ENCODE measurements at places on chromosomes 1 and 21.

GRCh38 chr1:245707941-245708340, 553.2 kb downstream of the KIF26B start:
- DNase-seq, result no peak

GRCh38 chr1:22174446-22175220, 31.7 kb upstream of the WNT4 start:
- DNase-seq, result no peak

DNA sequence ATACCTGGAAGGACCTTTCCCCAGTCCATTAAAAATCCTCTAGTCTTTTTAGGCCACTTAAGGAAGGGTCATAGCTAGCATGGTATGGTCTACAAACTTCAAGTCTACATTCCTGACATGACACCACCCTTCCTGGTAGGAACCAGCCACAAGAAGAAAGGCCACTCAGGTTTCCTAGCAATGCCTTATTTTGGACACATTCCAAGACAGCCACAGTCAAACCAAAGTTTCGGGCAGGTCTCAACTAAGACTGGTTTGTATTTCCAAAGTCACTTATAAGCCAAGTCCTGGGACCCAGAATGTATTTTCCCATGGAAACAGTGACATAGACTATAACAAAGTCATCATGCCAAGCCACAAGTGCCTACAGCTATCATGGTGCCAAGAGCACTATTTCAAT, 50.6 kb upstream of the SLC44A3 start:
- DNase-seq, result no peak

DNA sequence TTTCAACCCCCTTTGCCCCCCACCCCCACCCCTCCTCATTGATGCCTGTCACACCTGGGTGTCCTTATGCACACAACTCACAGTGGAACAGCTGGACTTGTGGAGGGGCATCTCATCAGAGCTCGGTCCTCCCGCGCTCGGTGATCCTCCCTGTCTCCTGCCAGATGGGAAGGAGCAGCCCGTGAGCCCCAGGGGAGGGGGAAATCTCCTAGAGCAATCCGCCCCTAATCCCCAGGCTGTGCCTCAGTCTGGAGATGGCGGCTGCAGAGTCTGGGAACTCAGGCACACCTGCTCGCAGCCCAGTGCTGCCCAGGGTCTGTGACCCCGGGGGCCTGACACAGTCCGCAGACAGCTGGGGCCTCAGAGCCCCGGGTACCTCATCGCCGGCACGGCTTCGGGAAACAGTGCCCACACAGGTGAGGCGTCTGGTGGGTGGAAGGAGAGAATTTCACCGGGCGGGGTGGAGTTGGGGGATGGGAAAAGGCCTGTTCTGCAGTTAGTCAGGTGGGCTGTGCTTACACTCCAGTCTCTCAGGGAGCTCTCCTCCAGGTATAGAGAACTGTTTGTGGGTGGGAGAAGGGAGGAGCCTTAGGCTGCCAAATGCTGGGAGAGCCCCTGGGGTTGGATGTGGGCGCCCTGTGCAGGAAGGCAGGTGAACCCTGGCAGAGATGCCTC, 29.3 kb downstream of the TMCC2 start:
- DNase-seq, result no peak

GRCh38 chr1:235515844-235516512, 11.7 kb upstream of the B3GALNT2 start:
- no peak for DNase-seq

- DNase-seq, result no peak
These were observed 138.3 kb downstream of the TTLL7 start for GRCh38 chr1:83860490-83861221.

DNA sequence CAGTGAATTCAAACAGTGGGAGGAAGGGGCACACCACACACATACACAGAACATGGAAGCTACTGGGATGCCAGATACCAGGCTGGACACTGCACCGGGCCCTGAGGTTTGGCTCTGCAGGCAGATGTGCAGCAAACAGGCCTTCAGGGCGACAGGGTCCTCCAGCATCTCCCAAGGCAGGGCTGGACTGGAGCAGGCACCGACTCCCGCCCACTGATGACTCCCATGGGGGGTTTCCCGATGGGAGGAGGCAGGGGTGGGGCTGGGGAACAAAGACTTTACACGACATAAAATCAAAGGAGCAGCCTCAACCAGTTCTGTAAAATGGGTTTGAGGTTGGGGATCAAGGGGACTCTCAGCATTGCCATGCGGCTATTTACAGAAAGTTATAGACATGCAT, 118.1 kb downstream of the SYT2 start:
- no peak for DNase-seq

- DNase-seq, result peak; percentile 64
These were observed 1.1 kb upstream of the CIART start for GRCh38 chr1:150281221-150281757.

DNA sequence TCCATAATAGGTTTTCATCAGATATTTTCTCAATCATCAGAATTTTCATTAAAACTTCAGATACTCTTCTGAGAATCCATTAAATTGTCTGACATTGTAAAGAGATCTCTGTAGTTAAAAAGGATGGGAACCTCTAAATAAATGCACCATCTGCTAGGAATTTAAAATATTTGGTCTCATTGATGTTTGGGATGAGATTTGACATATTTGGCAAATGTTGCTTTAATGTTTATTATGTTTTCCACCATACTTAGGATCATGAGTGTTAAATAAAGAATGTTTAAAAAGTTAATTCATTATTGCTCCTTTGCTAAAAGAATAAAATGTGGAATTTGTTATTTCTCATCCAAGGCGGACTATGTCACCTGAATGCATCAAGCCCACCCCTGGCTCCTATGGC, 85.5 kb upstream of the VANGL1 start:
- no peak for DNase-seq

Measured in gastrocnemius medialis (tissue), 4 donors.